NCI-H2081 (cell line): ENCODE measurements at places on chromosomes 2 and 18.

DNA sequence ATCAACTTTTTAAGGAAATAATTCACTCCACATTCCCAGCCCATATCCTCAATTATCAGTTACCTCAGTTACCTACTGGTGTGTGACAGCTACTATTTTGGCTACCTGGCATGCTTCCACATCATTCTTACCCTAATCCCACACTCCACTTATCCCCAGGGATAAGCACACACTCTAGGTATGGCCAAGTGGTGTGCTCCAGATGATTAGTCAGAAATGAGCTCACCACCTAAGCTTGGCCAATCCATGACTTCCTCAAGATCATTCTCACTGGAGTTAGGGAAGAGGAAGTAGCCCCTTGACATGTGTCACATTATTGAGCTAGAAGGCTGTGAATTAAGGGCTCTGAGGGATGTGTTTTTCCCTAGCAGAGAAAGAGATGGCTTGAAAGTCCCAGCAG, 20.9 kb upstream of the SMAD4 start:
- no peak for DNase-seq

GRCh38 chr2:216555274-216555673, 56.6 kb downstream of the RPL37A start:
- DNase-seq: peak; percentile 31

GRCh38 chr18:21769206-21769605, 28.6 kb downstream of the MIB1 start:
- DNase-seq: no peak

- no peak for DNase-seq
Measured at GRCh38 chr2:71686781-71687180, 233.4 kb downstream of the DYSF start.

- no peak for DNase-seq
Measured at GRCh38 chr2:124959581-124959980, 934.5 kb downstream of the CNTNAP5 start.

- no peak for DNase-seq
Measured at GRCh38 chr2:29834624-29835023, 86.8 kb downstream of the ALK start.

GRCh38 chr2:240420206-240421104, 15.0 kb upstream of the GPC1 start:
- no peak for DNase-seq

- peak; percentile 74 for DNase-seq
Measured at GRCh38 chr2:160109939-160110673, 47.7 kb upstream of the PLA2R1 start.

- DNase-seq: no peak
Measured at GRCh38 chr18:59001721-59002120, 137.0 kb downstream of the ZNF532 start.

DNA sequence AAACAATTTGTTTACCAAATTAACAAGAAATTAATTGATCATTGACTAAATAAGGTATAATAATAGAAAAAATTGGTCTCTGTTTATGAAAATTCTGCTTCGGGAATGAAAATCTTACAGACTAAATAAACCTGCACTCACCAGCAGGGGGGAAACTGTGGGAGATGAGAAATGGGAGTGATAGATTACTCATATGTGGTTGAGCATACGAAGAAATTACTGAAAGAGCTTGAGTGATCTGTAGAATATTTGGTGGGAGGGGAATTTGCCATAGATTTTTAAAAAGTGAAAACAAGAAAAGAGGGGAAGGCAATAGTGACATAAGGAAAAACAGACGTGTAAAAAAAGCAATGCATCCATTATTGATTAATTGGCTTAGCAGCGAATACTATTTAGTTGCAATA, 2.2 kb downstream of the HMSD start:
- no peak for DNase-seq

GRCh38 chr18:50151926-50152325, 43.0 kb downstream of the MYO5B start:
- DNase-seq: no peak

GRCh38 chr18:79643054-79643984, 36.3 kb upstream of the CTDP1 start:
- no peak for DNase-seq

- no peak for DNase-seq
Measured at GRCh38 chr2:233438573-233439147, 84.4 kb downstream of the DGKD start.

GRCh38 chr2:38174131-38174530, 98.2 kb upstream of the CYP1B1 start:
- no peak for DNase-seq

DNA sequence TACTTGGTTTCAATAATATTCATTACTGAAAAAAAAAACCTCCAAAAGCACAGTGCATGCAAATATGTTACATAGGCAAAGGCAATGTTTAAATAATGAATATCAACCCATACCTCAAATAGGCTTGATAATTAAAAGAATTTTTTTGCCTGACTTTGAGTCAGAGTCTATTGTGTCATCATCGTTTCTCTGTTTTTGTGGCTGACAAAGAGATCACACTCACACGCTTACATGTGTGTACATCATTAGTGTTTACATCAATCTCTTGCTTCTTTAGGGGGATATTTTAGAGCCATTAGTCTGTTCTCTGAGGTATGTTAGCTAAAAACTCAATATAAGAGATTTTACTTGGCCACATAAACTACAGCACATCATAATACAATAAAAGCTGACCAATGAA, 150.3 kb upstream of the MMADHC start:
- DNase-seq: no peak

GRCh38 chr2:169131587-169132512, 62.5 kb downstream of the DHRS9 start:
- peak; percentile 63 for DNase-seq

DNA sequence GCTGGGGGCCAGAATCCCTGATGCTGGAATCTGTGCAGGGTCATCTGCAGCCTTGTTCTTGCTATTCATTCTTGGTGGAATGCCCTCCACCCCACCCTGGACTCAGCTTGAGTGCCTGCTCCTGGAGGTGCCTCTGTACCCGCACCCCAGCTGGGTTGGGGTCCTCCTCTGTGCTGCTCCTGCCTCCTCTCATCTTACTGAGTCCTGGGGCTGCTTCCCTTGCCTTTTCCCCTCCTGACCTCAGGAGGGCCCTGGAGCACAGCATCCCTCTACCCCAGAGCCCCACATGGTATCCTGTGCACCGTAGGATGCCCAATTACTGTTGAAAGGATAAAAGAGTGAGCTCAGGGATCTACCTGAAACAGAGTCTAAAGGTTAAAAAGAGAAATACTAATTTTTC, 81.6 kb downstream of the CIB4 start:
- peak; percentile 46 for DNase-seq

DNA sequence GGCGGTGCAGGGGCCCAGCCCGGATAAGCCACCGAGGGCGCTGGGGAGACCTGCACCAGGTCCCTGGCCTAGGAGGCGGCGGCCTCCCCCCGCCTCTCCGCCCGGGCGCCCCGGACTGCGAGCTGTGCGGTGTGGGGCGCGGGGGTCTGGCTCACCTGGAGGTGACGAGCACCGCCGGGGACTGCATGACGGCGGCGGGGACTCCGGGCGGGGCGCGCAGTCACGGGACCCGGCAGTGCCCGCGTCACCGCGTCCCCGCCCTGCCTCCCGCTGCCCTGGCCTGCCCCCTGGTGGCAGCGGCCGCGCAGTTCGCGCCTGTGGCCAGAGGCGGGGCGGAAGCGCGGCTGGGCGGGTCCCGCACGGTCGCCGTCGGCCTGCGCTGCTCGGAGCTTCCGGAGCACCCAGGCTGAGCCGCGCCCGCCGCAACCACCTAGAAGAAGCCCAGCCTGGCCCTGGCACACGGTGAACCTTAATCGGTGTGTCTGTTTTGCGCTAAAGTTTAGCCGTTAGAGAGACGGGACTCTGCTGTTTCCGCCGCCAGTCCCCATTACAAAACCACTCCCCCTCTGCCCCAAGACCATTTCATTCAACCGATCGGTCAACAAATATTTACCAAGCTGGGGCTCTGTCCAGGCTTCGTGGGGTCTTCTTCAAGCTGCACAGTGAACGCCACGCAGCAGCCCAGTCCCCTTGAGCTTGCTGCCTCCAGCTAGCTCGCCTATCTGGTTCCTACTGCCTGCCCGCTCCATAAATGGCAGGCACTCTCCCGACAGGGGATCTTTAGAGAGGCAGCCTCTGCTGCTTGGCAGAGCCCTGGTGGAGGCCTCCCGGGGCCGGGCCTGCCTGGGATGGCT, at the start of gene HS1BP3:
Gene HS1BP3, minus strand, starts transcription at position 222 of the 854 bp plus-strand sequence. Its CDS starts 35 bp downstream, at position 187.
- DNase-seq: peak; percentile 89

- DNase-seq: peak; percentile 93
Measured at GRCh38 chr2:61065714-61066709, at the start of gene SANBR. SANBR (plus strand) TSS chr2:61065871; CDS start chr2:61070351, 4,480 bp downstream.

- no peak for DNase-seq
Measured at GRCh38 chr18:23906658-23907057, 107.9 kb upstream of the TTC39C start.

DNA sequence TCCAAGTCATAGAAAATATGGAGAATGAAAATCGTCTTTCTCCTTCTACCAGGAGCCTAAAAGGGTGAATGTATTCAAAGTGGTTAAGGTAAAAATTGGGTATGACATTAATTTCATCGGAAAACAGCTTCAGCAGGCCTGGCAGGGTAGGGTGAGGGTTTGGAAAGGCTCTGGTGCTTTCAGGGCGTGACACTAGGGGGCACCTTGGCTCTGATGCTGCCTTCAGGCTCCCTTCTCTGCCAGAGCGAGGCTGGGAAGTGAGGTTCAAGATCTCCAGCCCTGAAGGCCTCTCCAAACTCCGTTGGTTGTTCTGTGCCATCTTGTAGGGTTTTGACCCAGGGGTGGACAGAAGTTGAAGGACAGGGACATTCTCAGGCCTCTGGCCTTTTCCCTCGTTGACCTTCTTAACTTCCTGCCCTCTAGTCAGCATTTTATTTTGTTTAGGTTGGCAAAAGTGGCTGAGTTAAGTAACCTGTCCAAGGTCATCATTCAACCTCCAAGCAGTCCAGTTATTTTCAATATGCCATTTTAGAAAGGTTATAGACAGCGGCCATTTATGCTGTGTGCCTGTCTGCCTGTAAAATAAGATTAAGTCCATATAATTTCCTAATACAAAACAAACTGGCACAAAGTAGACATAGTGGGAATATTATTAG, 40.3 kb downstream of the EML6 start:
- peak; percentile 29 for DNase-seq

DNA sequence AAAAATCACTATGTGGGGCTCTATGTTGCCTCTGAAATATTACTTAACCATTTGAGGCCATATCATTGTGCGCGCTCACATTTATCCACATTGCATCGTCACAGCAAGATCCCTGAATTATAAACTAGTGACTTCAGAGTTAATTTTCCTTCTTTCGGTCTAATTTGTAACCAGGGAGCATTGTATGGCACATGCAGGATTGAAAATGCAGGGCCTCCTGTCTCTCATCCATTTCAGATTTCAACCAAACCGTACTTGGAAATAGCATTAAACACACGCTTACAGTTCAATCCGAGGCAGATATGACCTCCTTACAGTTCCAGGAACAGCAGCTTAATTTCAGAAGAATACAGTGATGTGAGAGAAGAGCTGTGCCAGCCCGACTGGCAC, 532 bp downstream of the MYOM1 start:
- DNase-seq: no peak

GRCh38 chr2:84741182-84741822, 139.6 kb downstream of the TRABD2A start:
- no peak for DNase-seq

DNA sequence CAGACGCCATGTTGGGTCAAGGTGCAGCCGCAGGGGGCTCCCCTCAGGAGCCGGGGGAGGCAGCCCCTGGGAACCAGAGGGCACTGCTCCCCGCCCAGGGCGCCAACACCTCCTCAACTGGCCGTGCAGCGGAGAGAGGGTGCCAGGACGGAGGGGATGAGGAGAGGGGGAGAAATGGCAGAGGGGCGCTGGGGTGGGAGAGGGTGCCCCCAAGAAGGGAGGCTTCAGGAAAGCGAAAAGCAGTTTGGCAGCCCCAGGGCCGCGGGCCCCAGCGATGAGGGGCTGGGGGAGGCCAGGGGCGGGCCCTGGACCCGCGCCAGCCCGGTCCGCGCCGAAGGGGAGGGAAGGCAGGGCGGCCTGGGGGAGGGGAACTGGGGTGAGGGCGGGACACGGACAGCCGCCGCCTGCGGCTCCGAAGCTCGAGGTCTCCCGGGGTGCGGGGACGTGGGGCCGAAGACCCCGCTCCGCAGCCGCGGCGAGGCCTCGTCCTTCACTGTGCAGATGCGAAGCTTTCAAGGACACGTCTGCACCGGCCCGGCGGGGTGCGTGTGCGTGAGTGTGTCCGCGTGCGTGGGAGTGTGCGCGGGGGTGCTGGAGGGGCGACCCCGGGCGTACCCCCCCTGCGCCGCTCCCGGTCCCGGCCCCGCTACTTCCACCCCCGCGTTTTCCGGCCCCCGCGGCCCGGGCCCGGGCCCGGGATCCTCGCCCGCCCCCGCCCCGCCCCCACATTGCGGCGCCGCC, 1.4 kb downstream of the DNMT3A start:
- peak; percentile 73 for DNase-seq

DNA sequence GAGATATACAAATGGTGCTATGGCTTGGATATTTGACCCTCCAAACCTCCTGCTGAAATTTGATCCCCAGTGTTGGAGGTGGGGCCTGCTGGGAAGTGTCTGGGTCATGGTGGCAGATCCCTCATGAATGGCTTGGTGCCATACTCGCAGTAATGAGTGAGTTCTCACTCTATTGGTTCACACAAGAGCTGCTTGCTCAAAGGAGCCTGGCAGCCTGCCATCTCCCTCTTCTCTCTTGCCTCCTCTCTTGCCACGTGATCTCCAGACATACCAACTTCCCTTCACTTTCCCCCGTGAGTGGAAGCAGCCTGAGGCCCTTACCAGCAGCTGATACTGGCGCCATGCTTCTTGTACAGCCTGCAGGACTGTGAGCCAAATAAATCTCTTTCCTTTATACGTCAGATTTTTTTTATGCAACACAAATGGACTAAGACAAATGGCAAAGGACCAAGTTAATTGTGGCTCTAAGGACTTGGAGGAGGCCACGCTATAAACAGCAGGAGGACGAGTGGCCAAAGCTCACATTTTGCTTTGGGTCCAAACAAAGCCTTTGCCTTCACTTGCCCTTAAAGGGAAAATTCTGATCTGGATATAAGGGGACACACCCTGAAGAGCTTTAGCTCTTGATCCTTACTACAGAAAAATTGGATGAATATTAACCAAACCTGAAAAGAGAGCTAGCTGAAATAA, 214.7 kb downstream of the SS18 start:
- DNase-seq: no peak

GRCh38 chr2:76197842-76198448, 487.2 kb upstream of the GCFC2 start:
- peak; percentile 44 for DNase-seq

DNA sequence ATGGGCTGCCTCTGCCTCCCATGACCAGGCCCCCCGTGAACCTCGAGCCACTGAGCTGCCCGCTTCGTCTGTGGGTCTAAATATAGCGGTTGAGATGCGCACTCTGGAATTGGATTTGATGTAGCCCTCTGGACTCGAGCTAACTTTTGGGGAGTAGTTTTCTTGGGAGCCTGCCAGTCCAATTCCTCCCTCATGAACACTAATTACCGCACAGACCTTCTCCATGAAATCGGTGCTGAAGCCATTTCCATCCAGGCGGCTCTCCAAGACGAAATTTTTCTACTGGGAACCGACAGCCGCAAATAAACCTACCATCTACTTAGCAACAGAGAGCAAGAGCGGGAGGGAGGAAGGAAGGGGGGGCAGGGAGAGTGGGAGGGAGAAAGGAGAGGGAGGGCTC, 63.6 kb downstream of the CELF4 start:
- DNase-seq: no peak
